ENCODE measurements at places on chromosomes 3 and 15.

- DNase-seq, result no peak
Measured at GRCh38 chr3:111864821-111865656, 6.0 kb downstream of the PHLDB2 start.

- DNase-seq, result no peak
Measured at GRCh38 chr15:80970018-80970657, 19.5 kb downstream of the MESD start.

- no peak for DNase-seq
Measured at GRCh38 chr3:65964838-65965237, 73.9 kb downstream of the MAGI1 start.

GRCh38 chr3:13159890-13160289 is 86.7 kb upstream of the IQSEC1 start:
- DNase-seq, result no peak

DNA sequence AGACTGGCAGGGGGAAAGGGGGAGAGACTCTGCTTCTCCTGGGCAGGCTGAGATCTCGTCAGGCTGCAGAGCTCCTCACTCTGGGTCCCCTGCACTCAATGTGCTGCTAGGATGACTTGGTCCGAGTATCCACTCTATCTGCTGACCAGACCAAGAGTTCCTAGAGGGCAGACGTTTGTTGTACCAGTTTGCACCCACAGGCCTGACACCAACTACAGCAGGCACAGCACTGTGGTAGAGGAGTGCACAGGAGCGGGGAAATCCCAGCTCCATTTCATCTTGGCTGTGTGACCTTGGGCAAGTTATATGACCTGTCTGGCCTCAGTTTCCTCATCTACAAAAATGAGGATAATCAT is 29.0 kb downstream of the CCDC12 start:
- no peak for DNase-seq

- no peak for DNase-seq
Measured at GRCh38 chr3:101166150-101166549, 154.2 kb downstream of the IMPG2 start.

DNA sequence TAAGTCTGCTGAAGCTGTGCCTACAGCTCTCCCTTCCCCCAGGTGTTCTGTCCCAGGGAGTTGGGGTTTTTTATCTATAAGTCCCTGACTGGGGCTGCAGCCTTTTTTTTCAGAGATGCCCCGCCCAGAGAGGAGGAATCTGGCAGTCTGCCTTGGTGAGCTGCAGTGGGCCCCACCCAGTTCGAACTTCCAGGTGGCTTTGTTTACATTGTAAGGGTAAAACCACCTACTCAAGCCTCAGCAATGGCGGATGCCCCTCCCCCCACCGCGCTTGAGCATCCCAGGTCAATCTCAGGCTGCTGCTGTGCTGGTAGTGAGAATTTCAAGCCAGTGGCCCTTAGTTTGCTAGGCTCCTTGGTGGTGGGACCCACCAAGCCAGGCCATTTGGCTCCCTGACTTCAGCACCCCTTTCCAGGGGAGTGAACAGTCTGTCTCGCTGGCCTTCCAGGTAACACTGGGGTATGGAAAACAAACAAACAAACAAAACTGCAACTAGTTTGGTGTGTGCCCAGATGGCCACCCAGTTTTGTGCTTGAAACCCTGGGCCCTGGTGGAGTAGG is 189.4 kb downstream of the MFSD1 start:
- DNase-seq, result no peak

DNA sequence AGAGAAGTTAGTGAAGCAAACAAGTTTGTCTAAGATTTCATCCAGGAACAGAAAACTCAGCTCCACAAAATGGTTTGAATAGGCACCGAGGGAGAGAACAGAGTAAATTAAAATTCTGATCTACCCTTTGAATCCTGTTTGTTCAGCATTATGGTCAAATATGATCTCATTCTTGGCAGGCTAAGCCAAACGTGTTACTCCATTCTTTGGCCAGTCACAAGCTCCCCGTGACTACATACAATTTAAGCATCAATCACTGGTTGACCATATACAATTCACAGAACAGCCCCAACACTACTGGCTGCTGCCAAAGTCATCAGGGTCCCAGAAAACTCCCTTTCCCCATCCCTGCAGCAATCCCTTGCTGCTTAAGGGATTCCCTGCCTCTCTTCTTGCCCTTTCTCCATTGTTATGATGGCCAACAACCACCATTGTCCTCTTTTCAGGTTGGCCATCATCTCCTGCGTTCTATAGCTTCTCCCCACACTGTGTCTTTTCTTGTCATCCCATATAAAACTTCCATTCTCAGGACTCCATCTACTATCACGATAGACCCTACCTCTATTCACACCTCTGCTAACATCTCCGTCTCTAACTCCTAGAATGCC is 46.3 kb downstream of the GOLIM4 start:
- DNase-seq, result no peak

GRCh38 chr3:127691974-127692373 is 19.2 kb downstream of the ABTB1 start:
- no peak for DNase-seq

- no peak for DNase-seq
Measured at GRCh38 chr3:3074551-3075257, 35.5 kb downstream of the IL5RA start.

DNA sequence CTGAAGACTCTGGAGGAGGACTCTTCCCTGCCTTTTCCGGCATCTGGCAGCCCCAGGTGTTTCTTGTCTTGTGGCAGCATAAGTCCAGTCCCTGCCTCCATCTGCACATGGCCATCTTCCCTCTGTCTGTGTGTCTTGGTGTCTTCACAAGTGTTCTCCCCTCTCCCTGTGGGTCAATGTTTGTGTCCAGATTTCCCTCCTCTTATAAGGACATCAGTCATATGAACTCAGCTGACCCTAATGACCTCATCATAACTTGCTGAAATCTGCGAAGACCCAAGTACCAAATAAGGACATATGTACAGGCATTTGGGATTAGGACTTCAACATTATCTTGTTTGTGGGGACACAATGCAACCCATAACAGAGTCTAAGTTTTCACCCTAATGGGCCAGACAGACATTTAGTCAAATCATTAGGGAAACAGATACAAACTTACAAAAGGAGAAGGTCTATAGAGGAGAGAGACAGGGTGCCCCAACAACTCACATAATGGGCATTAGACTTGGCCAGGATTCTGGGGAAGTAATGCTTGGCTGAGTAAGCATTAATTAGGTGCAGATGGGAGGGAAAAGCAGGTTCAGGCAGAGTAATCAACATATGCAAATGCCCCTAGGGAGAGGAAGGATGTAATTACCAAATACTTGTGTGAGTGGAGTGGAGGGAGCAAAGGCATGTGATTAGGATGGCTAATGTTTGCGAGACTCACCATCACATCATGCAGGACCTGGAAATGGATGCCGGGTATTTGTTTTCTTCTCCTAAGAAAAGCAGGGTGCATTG is 372.8 kb upstream of the TBL1XR1 start:
- no peak for DNase-seq

- DNase-seq, result no peak
Measured at GRCh38 chr3:149548669-149549065, 74.2 kb downstream of the TM4SF4 start.

DNA sequence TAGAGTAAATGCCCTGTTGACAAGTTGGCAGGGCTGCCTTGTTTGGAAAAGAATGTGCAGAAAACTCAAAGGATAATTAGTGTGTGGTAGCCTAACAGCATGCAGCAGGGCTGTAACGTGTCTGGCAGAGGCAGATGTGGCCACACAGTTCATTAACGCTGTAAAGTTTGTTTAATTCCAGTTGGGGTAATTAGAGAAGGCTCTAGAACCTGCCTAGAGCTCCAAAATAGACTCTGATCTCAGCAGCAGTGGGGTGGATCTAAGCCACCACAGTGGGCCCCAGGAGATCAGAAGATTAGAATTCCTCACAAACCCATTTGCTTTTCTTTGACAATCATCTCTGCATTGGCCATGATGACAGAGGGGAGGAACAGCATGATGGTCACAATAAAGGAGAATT is 65.1 kb upstream of the LEKR1 start:
- DNase-seq, result no peak

DNA sequence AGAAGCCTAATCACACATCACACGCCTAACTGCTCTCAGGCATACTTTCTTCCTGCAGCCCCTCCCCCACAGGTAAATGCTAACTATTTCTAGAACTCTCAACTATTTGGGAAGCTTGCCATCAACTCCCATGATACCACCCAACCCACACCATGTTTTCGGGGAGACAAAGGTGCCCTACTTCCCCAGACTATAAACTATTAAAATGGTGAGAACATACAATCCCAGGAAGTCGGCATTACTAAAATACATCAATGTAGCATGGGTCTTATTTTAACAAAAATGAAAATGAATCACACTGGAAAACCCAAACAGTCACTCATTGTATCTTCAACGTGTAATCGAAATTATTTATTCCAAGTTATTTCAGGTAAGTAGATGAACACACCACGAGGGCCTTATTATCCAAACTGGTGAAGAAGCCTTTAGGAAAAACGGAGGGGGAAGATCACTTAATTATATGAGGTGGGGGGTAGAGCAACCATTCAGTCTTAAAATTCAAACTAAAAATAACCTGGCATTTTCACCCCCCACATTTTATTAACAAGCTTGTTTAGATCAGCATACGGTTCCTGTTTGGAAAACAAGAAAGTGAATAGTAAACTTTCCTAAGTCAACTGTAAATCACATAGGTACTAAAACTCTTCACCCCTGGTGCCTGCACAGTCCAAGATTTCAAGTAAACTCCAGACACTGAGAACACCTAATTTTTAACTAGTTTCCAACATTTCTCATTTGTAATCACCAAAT is 1.9 kb downstream of the TBL1XR1 start:
- DNase-seq, result no peak

All from cortex of kidney (tissue), 1 donor.